ENCODE measurements at places on chromosomes 3 and 15. TPM values are rescaled to one million over a fixed set of nuclear protein-coding genes. Genes with fewer than 3 reads are reported as not detected.

FMN1 gene
- 0.71 TPM for polyA plus RNA-seq

ZNF620 gene
- polyA plus RNA-seq = 2.8 TPM

NUP210 gene
- 5.6 TPM for polyA plus RNA-seq

LYZL4 gene
- polyA plus RNA-seq = not detected

DNA sequence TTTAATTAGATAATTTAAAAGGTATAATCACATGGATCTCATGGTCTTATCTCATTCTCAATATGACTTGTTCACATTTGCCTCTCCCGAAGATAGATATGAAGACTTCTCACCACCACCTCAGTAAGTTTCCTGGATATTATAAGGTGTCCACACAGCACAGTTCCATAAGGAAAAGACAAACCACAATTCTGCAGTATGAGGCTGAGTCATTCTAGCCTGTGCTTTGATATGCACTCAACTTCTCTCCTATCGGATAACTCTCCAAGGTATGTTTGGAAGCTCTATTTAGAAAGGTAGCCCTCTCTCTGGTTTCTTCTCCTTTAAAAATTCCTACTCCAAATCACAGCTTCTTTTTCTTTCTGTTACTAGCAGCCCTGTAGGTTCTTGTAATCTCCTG is 612.8 kb downstream of the ZPLD1 start:
- DNase-seq = no peak

GRCh38 chr3:55461896-55462295 is 25.2 kb downstream of the WNT5A start:
- no peak for DNase-seq

GRCh38 chr15:64072812-64073211 is 20.8 kb downstream of the CIAO2A start:
- no peak for DNase-seq

DNA sequence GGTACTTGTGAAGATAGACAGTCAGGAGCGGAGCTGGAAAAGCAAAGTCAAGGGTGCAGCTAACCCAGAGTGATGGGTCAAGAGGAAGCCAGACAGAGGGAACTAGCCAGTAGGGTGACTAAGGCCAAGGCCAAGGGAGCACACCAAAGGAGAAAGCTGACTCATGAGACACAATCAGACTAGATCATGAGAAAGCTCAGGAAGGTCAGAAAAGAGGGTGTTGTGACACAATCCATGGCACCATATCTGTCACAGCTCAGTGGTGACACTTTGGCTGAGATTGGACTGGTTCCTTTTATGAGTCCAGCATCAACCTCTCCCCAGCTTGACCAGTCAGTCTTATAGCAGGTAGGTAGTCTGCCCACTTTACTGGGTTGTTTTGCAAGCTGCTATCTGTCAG is 22.2 kb downstream of the P2RY1 start:
- no peak for DNase-seq

GRCh38 chr15:73753250-73754130 is at the start of gene INSYN1:
TSS of gene INSYN1 (minus strand) at chr15:73753351. CDS start at chr15:73751130, 2,221 bp downstream.
- DNase-seq = peak; percentile 48

DNA sequence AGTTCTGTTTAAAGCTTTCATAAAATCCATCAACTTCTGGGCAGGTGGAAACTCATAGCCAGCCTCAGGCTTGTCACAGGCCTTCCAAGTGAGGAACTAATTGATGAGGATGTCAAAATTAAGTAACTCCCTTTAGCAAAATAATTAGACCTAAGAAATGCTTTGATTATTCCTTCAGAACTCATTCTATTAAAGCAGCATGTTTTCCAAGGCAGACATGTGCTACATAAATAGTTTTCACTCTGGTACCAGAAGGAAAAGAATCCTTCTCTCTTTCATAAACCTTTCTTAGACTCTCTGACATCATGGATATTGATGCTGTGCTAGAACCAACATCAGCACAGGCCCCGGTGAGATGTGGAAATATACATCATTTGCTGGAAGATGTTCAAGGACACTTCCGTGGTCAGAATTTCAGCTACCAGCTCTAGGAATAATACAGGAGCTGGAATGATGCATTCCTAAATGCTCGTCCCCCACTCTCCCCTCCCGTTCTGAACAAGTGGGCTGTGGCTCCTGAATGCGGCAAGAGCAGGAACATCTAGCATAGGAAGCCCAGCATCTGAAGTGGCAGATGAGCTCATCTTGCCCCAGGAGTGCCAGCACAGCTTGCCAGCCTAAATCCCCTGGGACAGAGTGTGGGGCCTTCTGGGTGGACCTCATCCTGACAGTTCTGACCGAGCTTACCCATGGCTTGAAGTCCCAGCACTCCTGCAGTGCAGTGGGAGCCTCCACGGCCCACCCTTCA is 82.4 kb downstream of the WWTR1 start:
- no peak for DNase-seq

DNA sequence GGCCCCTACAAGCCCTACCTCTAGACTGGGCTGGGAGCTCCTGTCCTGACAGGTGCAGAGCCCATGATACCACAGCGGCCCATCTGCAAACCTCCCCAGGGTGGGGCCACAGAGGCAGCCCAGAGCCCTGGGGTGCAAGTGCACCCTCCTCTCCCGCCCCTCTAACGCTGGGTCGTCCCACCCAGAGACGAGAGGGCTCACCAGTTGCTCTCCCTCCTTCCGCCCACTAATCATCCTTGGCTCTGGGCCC is 742 bp downstream of the TNK2 start:
- no peak for DNase-seq

DNA sequence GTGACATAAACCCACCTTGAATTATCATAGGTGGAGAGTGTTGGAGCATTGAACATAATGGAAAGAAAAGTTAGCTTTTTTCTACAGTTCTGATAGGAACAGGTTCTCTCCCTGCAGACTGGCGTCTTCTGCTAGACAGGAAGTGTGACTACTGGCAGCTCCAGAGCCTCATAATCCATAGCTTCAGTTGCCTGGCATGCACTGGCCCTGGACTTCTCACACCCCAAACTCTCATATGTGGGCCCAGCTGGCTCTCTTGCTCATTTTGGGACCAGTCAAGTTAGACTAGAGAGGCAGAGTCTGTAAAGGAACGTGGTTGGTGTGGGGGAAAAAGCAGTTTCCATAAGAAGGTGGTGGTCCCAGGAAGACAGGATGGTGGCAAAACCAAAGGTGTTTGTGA is 180.1 kb downstream of the VGLL4 start:
- DNase-seq = no peak

- DNase-seq = no peak
These were observed 81.8 kb downstream of the CBLB start for GRCh38 chr3:105786990-105787389.
